ENCODE measurements at places on chromosomes 11 and 22. TPM values are rescaled to one million over a fixed set of nuclear protein-coding genes. Genes with fewer than 3 reads are reported as not detected.

Gene OR51B4
- polyA plus RNA-seq = not detected

Gene EIF1AD
- polyA plus RNA-seq = 30.9 TPM

Gene BTBD18
- polyA plus RNA-seq = not detected

Gene OR51E2
- not detected for polyA plus RNA-seq

Gene MCHR1
- polyA plus RNA-seq = not detected

Gene OR10A2
- polyA plus RNA-seq = 0.46 TPM

Gene EFCAB6
- polyA plus RNA-seq = 5.9 TPM

Gene GNAZ
- 24.5 TPM for polyA plus RNA-seq

Gene OR56A1
- polyA plus RNA-seq = not detected

Gene SAA1
- not detected for polyA plus RNA-seq

Gene CASP4
- polyA plus RNA-seq = 1.3 TPM

Gene POLA2
- 1.6 TPM for polyA plus RNA-seq

Gene LRRC4C
- 23.1 TPM for polyA plus RNA-seq

Gene CABP4
- 0.52 TPM for polyA plus RNA-seq

Gene CTTN
- 26.9 TPM for polyA plus RNA-seq

Gene SLC5A12
- polyA plus RNA-seq = not detected

Gene C11orf91
- polyA plus RNA-seq = not detected

Gene ZP1
- not detected for polyA plus RNA-seq

Gene IL10RA
- not detected for polyA plus RNA-seq

Gene SLC5A1
- polyA plus RNA-seq = not detected

Gene MRGPRE
- polyA plus RNA-seq = not detected

Gene FAM180B
- not detected for polyA plus RNA-seq

Gene EIF4G2
- polyA plus RNA-seq = 288 TPM
